Suprapubic skin (tissue), 4 donors: ENCODE measurements at places on chromosomes 4 and X. TPM values are rescaled to one million over a fixed set of nuclear protein-coding genes. Genes with fewer than 3 reads are reported as not detected.

GRCh38 chrX:8010105-8010504, 82.9 kb upstream of the PNPLA4 start:
- no peak overlapping the region for H3K4me3 ChIP-seq
- no peaks in the 10 kb centered on the region for H3K36me3 ChIP-seq
- no peaks in the 10 kb centered on the region for H3K4me1 ChIP-seq
- DNase-seq, result no peak
- H3K27ac ChIP-seq, result no peak overlapping the region

GRCh38 chrX:21153503-21153902, 220.7 kb upstream of the CNKSR2 start:
- H3K27me3 ChIP-seq, result no peaks in the 10 kb centered on the region
- no peak overlapping the region for H3K4me3 ChIP-seq
- H3K4me1 ChIP-seq, result no peaks in the 10 kb centered on the region
- DNase-seq, result no peak

- H3K27ac ChIP-seq, result no peak overlapping the region
- no peaks in the 10 kb centered on the region for H3K36me3 ChIP-seq
- H3K27me3 ChIP-seq, result no peaks in the 10 kb centered on the region
Measured at GRCh38 chr4:185480016-185480732, 8.6 kb upstream of the CCDC110 start.

- H3K27ac ChIP-seq, result no peak overlapping the region
- H3K4me3 ChIP-seq, result no peak overlapping the region
- H3K36me3 ChIP-seq, result no peaks in the 10 kb centered on the region
- DNase-seq, result no peak
- H3K4me1 ChIP-seq, result peaks cover 10% of the 10 kb centered on the region
Measured at GRCh38 chr4:40719008-40719623, 30.6 kb upstream of the NSUN7 start.

GRCh38 chr4:63155561-63155960, 1253.7 kb downstream of the TECRL start:
- H3K36me3 ChIP-seq, result no peaks in the 10 kb centered on the region
- H3K27ac ChIP-seq, result no peak overlapping the region
- no peak overlapping the region for H3K4me3 ChIP-seq
- H3K4me1 ChIP-seq, result no peaks in the 10 kb centered on the region
- DNase-seq, result no peak
- no peaks in the 10 kb centered on the region for H3K27me3 ChIP-seq

GRCh38 chr4:6032249-6033244, 14.3 kb upstream of the C4orf50 start:
- no peak overlapping the region for H3K27ac ChIP-seq
- H3K36me3 ChIP-seq, result no peaks in the 10 kb centered on the region
- no peak for DNase-seq
- peaks cover 8% of the 10 kb centered on the region for H3K27me3 ChIP-seq
- peaks cover 3% of the 10 kb centered on the region for H3K4me1 ChIP-seq

DNA sequence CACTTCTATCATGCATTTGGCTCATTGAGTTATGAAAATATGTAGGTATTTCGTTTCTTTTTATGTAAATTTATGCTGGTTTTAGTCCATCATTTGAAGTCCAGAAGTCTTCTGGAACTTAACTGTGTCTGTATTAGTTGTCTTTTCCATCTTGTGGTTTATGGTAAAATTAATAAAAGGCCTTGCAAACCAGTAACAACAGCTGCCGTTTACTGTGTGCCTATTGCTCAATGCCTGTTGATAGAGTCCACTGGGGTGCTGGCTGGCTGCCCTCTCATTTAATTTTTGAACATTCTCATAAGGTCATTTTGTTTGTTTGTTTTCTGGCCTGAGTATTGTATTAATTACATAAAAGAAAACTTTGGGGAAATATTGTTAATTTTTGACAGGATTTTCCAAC, 98.0 kb downstream of the NAA11 start:
- no peak overlapping the region for H3K4me3 ChIP-seq

DNA sequence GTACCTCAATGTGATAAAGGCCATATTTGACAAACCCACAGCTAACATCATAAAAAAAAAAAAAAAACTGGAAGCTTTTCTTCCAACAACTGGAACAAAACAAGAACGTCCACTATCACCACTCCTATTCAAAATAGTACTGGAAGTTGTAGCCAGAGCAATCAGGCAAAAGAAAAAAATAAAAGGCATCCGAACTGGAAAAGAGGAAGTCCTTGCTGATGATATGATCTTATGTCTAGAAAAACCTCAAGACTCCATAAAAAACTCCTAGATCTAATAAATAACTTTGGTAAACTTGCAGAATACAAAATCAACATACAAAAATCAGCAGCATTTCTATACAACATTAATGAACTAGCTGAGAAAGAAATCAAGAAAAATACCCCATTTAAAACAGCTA, 134.3 kb downstream of the TEX11 start:
- H3K4me3 ChIP-seq, result no peak overlapping the region
- no peaks in the 10 kb centered on the region for H3K27me3 ChIP-seq
- H3K36me3 ChIP-seq, result no peaks in the 10 kb centered on the region
- no peaks in the 10 kb centered on the region for H3K4me1 ChIP-seq
- DNase-seq, result no peak

GRCh38 chr4:189809839-189810238, 130.8 kb upstream of the FRG1 start:
- no peak overlapping the region for H3K27ac ChIP-seq
- no peak overlapping the region for H3K4me3 ChIP-seq
- no peaks in the 10 kb centered on the region for H3K27me3 ChIP-seq
- no peak for DNase-seq

DNA sequence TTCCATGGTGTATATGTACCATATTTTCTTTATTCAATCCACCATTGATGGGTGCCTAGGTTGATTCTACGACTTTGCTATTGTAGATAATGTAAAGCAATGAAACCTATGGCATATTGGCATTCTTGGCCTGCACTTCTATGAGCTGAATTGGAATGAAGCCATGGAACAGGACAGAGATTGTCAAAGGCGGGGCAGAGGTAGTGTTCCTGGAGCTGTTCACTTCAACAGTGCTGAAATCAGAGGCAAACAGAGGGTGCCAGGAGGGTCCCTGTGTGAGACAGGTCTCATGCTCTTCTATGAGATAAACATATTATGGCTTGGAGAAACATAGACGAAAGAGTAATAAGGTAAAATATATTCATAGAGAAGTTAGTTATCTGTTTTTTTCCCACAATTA, 342.6 kb upstream of the VCX start:
- H3K27me3 ChIP-seq, result no peaks in the 10 kb centered on the region
- H3K36me3 ChIP-seq, result no peaks in the 10 kb centered on the region
- no peaks in the 10 kb centered on the region for H3K4me1 ChIP-seq
- no peak overlapping the region for H3K27ac ChIP-seq
- no peak overlapping the region for H3K4me3 ChIP-seq
- no peak for DNase-seq

DNA sequence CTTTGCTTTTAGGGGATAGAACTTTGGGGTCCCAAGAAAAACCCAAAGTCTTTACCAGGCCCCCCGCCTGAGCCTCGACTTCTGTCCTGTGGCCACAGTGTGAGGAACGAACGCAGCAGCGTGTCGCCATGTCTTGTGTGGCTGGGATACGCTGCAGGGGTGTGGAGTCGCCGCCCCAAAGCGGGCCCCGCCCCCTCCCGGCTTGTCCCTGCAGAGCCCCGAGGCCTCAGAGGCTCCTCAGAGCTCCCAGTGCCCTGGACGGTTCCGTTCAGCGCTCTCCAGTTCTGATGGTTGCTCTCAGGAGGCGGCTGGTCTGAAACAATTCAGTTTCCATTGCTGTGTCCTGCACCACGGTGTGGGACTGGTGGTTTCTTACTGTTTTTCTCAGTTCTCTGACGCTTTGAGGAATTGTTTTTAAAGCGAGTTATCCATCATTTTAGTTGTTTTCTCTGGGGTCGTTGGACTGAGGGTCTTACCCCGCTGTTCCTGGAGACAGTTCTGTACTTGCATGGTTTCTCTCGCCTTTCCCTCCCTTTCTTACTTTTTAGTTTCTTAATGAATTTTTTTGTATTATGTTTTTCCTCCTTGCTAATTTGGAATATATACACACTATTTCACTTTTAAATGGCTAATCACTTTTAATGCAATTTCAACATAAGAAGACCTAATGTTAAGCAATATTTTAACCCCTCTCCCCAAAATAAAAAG, 1.6 kb upstream of the IDUA start:
- H3K27me3 ChIP-seq, result no peaks in the 10 kb centered on the region
- no peak overlapping the region for H3K27ac ChIP-seq
- no peak for DNase-seq
- peaks cover 34% of the 10 kb centered on the region for H3K4me1 ChIP-seq

GRCh38 chr4:60682901-60683300, 517.2 kb upstream of the ADGRL3 start:
- H3K27me3 ChIP-seq, result no peaks in the 10 kb centered on the region
- H3K4me3 ChIP-seq, result no peak overlapping the region
- no peaks in the 10 kb centered on the region for H3K4me1 ChIP-seq
- H3K36me3 ChIP-seq, result no peaks in the 10 kb centered on the region
- no peak overlapping the region for H3K27ac ChIP-seq
- DNase-seq, result no peak

DNA sequence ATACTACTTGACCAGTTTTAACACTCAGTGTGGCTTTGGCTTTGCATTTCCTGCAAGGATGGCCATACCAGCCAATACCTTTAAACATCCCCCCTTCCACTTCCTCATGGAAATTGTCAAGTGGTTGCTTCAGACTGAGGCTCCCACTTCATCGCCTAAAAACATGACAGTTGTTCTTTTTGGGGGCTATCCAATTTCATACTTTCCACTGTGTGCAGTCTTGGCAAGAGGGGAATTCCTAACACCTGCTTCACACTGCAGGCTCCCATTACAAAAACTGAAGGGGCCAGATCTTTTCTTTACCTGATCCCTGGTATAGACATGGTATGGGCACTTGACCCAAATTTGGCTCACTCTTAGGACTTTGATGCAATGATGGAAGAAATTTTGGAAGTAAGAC, 28.5 kb upstream of the TSR2 start:
- no peaks in the 10 kb centered on the region for H3K4me1 ChIP-seq
- no peaks in the 10 kb centered on the region for H3K36me3 ChIP-seq
- no peak overlapping the region for H3K4me3 ChIP-seq
- no peak overlapping the region for H3K27ac ChIP-seq

DNA sequence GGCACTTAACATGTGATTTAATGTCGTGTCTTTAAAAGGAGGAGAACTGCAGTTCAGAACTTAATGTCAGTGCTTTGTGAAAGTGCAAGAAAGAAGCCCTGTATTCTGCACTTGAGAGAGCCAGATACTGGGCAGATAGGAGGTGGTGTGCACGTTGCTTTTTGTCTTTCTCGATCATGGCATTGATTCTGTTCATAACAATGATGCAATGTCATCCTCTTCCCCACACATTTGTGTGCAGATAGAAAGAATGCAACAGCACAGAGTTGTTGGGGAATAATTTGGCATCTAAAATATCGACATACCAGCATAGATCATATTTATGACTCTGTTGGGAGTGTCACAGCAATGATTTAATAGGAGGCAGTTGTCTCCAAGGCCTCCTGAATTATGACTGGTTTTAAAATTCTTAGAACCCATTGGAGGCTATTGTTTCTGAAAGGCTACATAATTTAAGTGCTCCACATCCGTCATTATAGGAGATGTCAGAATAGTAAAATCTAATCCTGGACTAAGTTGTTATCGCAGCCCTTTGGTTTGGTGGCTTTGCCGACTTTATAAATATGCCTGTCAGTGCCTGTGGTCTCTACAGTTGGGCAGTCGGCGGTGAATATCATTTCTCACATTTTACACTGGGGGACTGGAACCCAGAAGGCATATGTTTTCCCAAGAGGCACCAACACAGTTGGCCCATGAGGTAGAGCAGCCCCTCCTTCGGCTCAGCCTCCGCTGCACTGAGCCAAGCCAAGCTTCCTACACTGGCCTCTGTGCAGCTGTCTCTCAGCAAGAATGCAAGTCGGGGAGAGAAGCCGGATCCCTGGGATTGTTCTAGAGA, 124.9 kb downstream of the PTTG2 start:
- no peak overlapping the region for H3K4me3 ChIP-seq
- no peak for DNase-seq
- no peaks in the 10 kb centered on the region for H3K36me3 ChIP-seq
- H3K27me3 ChIP-seq, result no peaks in the 10 kb centered on the region
- H3K27ac ChIP-seq, result no peak overlapping the region
- peaks cover 18% of the 10 kb centered on the region for H3K4me1 ChIP-seq

DNA sequence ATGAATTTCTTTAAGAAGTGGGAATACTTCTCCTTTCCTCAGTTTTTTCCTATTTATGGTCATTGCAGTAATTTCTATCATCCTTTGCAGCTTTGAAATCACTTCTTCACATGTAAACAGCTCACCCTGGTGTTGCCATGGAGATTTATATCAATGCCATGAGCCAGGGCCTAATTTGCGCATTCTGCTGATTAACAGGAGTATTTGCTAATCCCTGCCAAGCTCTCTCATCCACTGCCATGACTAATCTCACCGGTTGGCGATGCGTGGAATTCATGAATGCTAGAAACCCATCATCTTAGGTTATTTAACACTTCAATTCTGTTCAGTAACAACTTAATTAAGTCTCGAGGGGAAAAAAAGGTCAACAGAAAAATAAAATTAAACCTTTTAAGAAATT, 11.8 kb upstream of the FGF13 start:
- DNase-seq, result no peak
- H3K27me3 ChIP-seq, result no peaks in the 10 kb centered on the region
- H3K4me1 ChIP-seq, result no peaks in the 10 kb centered on the region
- no peaks in the 10 kb centered on the region for H3K36me3 ChIP-seq

DNA sequence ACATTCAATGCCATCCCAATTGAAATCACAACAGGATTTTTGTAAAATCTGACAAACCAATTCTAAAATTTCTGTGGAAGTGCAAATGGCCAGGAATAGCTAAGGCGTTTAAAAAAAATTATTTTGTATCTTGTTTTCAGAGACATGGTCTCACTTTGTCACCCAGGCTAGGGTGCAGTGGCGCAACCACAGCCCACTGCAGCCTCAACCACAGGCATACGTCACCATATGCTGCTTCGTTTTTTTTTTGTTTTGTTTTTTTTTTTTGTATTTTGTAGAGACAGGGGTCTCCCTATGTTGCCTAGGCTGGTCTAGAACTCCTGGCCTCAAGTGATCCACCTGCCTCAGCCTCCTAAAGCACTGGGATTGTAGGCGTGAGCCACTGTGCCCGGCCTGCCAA, 24.5 kb downstream of the ZNF41 start:
- no peak overlapping the region for H3K27ac ChIP-seq
- H3K4me1 ChIP-seq, result no peaks in the 10 kb centered on the region
- H3K27me3 ChIP-seq, result no peaks in the 10 kb centered on the region
- DNase-seq, result no peak

GRCh38 chr4:138555108-138555507, 313.0 kb upstream of the SLC7A11 start:
- H3K4me1 ChIP-seq, result no peaks in the 10 kb centered on the region
- no peak overlapping the region for H3K27ac ChIP-seq
- DNase-seq, result no peak
- no peak overlapping the region for H3K4me3 ChIP-seq
- no peaks in the 10 kb centered on the region for H3K36me3 ChIP-seq

The NIPAL1 gene
- 19.2 TPM for total RNA-seq

The TMEM271 gene
- total RNA-seq, result 3.6 TPM

The CT45A2 gene
- total RNA-seq, result not detected

The MAGED1 gene
- total RNA-seq, result 35.2 TPM

The PPP4R3C gene
- not detected for total RNA-seq

The NPY1R gene
- 16.1 TPM for total RNA-seq

The DRP2 gene
- total RNA-seq, result 0.45 TPM
